Natural killer cell (primary cell): ENCODE measurements at places on chromosomes 4 and X.

- no peak for DNase-seq
Observed at GRCh38 chrX:38610849-38611248, 49.5 kb downstream of the TSPAN7 start.

DNA sequence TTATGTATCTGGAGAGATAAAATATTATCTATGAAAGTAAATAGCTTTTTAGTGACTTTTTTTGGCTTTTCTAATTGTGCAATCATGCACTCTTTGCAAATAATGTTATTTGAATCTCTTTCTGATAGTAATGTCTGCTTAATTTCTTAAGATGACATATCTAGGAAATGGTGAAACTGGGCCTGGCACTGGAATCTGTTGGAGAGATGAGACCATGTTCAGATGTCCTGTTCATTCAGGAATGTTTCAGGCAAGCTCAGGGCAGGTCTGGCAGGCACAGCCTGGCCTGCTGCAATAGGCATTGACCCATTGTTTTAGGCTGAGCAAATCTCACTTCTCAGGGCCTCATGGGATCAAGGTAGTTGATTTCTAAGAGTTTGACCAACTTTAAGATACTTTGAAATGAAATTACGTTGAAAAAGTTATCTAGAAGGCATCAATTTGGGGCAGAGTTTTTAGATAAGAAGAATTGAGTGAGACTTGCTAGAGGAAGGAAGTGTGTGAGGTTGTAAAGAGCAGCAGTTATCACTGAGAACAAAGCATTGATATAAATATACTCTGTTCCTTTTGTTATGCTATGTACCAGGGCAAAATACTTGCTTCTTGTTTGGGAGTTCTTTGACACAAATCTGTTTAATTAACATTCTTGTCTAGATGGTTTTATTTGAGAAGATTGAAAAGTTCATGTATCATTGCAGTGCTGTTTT, 133.0 kb upstream of the LEF1 start:
- no peak for DNase-seq

DNA sequence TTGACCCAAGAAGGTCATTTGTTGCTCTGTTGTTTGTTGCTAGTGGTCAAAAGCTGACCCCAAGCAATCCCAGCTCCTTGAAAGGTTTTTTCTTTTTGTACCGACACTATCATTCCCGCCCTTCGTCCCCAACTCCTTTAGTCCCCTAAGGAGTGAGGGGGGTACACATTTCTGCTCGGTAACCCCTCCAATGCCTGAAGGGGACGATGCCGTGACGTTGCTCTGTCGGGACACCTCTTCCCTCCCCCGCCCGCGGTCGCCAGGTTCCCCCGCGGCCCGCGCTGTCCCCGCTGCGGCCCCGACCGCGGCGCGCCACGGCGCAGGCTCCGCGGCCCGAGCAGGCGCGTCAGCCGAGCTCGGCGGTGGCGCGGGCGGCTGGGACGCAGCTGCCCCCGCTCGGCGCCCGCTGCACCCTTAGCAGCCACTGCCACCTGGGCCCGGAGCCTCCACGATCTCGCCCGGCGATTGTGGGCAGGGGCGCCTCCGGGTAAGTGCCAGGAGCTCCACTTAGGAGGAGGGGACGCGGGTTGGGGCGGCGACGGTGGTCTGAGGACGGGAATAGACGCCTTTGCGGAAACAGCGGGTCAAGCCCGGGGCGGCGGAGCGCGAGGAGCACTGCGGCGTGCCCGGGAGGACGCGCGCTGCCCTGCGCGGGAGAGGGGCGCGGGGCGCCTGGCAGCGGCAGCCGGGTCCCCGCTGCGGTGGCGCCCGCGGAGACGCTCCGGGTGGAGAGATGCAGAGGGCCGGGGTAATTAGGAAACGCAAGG, at the start of gene GLRB:
GLRB (plus strand) TSS at position 340 of the 767 bp plus-strand sequence. CDS start 1,875 bp downstream, outside the sequence.
- DNase-seq = no peak

- DNase-seq = no peak
Observed at GRCh38 chr4:152613841-152614721, 65.7 kb downstream of the TMEM154 start.

DNA sequence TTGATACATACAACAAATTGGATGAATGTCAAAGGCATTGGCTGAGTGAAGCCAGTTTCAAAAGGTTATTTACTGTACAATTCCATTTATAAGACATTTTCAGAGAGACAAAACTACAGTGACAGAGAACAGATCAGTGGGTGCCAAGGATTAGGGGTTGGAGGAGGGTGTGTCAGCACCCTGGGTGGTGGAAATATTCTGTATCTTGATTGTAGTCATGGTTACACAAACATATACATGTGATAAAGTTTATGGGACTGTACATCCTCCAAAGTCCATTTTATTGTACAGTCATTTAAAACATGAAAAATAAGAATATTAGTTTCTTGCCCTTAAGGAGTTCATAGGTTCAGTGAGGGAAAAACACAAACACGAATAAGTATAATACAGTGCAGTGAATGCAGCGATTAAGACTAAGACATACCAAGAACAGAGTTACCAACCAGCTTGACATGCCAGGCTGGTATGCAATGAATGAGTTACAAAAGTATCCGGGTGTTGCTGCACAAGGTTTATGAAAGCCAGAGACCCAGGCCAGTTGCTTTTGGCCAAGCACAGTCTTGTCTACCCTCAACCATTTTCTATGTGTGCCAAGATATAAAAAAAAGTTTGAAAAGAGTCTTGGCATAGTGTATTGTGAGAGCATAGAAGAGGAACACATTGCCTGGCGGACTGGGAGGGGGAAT, 123.6 kb downstream of the MSL3 start:
- DNase-seq = no peak

- DNase-seq = no peak
Observed at GRCh38 chr4:179582164-179582905, 2140.1 kb upstream of the AGA start.

- no peak for DNase-seq
Observed at GRCh38 chr4:94414907-94415306, 36.8 kb upstream of the PDLIM5 start.

DNA sequence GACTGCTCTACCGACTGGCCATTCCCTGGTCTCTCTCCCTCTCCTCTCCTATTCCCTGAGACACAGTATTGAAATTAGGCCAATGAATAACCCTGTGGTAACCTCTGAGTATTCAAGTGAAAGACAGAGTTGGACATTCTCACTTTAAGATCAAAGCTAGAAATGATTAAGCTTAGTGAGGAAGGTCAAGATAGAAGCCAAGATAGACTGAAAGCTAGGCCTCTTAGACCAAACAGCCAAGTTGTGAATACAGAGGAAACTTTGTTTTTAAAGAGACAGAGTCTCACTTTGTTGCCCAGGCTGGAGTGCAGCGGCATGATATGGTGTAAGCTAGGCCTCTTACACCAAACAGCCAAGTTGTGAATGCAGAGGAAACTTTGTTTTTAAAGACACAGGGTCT, 64.6 kb downstream of the KDM6A start:
- no peak for DNase-seq

GRCh38 chr4:94744850-94745249, 12.9 kb upstream of the BMPR1B start:
- DNase-seq = no peak

GRCh38 chr4:37827802-37828321, 1.4 kb downstream of the PGM2 start:
- no peak for DNase-seq

DNA sequence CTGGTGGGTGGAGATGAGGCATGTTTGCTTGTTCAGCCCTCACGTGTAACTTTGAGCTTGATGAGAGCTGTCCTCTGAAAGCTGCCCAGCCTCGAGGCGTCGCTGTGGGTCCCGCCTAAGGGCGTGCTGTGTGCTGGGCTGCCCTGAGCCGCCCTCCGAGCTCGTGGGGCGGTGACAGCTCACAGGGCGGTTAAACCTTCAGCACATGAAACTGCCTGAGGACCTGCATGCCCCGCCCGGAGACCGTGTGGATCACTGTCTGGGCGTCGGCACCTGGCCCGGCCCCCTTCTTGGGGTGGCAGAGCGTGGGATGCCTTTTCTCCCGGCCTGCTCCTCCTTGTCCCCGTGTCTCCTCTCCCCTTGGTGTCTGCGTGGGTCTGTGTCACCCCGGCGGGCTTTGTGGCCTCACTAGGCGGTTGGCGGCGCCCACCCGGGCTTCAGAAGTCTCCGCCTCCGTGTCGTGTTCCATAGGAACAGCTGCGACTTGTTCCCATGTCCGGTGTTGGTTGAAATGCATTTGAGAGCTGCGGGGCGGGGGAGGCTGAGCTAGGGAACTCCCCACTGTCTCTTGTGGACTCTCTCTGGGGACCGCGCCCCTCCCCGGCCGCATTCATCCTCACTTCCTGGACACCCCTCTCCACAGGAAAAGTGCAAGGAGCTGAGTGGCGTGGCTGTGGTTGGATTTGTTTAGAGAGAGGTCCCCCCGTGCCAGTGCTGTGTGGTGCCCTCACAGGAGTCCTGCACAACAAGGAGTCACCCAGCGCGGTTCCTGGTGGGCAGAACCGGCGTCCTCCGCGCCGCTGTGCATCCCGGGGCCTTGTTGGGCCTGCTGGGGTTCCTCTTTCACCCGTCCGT, 6.8 kb downstream of the AKAP17A start:
- DNase-seq = peak; percentile 16

DNA sequence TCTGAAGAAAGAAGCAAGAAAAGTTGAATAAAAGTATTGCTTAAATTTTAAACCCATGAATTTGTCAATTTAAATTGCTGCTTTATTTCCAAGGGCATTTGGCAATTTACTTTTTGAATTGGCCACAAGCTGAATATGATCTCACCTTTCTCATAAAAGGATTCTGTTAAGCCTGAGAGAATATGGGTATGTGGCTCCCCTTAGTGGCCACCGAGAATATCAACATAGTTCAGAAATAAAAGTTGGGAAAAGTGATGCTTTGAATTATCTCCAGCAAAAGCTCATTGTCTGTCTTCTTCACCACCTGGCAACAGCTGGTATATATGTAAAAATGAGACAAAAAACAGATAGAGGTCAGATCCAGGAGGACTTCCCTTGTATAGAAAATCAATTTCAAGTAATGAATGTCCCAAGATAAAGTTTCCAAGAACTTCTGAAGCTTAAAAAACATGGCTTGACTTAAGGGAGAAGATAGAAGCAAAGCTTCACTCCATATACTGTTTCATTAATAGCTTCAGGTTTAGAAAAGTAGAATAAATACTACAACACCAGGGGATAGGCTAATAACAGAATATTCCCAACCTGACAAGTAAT, 290.7 kb upstream of the FAM241A start:
- DNase-seq = no peak

DNA sequence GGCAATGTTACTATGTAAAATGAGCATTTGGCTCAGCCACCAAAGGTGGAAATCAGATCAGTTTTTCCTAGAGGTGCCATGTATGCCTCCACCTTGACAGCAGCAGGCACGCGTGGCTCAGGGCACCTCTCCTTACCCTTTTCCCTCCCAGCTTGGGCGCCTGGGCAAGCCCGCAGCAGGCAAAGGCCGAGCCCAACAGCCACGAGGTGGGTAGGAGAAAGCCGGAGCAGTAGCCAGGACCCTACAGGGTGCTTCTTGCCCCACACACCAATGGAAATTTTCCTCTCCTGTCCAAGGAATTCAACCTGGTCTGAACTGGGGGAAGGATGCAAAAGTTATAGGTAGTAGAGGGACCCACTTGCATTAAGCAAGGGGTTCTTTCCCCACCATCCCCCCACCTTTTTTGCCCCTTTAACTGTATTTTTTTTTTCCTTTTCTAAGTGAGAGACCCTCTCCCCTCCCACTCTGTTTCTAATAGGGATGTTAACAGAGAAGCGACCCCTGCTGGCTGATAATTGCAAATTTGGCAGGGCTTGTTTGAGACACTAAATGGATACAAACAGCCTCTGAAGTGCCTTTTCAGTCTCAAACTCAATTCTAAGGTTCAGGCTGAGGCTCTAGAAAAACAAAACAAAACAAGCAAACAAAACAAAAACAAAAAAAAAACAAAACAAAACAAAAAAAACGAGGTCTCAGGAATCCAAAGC, 895.1 kb downstream of the PCDH18 start:
- DNase-seq = no peak

DNA sequence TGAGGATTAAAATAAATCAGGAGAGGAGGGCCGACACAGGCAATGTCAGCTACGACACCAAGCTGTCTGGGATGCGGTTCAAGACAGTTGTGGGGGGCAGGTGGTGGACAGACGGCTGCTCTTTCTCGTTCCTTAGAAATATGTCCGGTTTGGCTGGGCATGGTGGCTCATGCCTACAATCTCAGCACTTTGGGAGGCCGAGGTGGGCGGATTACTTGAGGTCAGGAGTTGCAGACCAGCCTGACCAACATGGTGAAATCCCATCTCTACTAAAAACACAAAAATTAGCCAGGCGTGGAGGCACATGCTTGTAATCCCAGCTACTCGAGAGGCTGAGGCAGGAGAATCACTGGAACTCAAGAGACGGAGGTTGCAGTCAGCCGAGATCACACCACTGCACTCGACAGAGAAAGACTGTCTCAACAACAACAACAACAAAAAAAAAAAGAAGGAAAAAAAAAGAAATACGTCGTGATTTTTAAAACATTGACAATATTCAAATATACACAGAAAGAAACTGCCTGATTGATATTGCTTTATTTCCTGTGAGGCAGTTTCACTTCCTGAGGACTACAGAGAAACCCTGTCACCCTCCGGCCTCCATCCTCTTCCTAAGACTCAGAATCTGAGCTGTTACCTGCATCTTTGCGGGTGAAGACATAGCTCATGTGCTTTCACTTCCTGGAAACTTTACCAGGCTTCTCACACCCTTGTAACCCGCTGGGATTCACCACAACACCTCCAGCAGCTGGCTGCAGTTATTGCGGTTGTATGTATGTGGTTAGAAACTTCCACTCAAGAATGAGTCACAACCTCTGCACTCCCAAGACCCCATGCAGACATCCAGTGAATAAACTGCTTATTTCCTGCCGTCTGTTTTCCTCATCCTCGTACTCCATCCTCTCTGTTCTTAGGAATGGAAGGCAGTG, 63.8 kb upstream of the STS start:
- DNase-seq = peak; percentile 17

DNA sequence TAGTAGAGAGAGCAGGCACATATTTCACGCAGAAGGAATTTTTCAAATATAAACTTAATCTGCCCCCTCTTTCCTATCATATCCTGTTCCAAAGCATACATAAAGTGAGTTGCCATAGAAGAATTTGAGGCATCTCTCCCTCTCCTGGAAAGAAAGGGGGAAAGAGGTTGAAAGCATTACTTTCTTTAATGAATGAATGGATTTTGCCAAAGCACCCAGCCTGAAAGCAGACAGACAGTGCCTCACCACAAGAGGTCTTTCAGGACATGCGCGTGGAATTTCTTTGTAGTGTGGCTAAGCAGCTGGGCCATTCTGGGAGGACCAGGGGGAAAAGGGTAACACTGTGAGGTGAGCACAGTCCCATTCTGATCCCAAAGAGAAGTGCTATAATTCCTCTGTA, 651.4 kb downstream of the IQCM start:
- no peak for DNase-seq

- DNase-seq = no peak
Observed at GRCh38 chr4:166482758-166483157, 609.7 kb downstream of the TLL1 start.

GRCh38 chrX:81255876-81256275, 54.0 kb downstream of the SH3BGRL start:
- no peak for DNase-seq

GRCh38 chrX:70049925-70050324, at the start of gene AWAT2:
Gene AWAT2, minus strand, starts transcription at chrX:70049938. Its CDS starts 6 bp downstream, at chrX:70049932.
- DNase-seq = no peak

- no peak for DNase-seq
Observed at GRCh38 chr4:122992057-122992456, 69.7 kb upstream of the NUDT6 start.

- no peak for DNase-seq
Observed at GRCh38 chr4:153296040-153296823, 48.3 kb upstream of the MND1 start.
